Activated naive CD8-positive, alpha-beta T cell treated with anti-CD3 and anti-CD28 coated beads for 36 hours (primary cell): ENCODE measurements at places on chromosomes 6 and 20. TPM values are rescaled to one million over a fixed set of nuclear protein-coding genes. Genes with fewer than 3 reads are reported as not detected.
A peak's percentile ranks its signal among the peaks of the same experiment; 100 is the strongest.

GRCh38 chr6:116369964-116370759 lies 585 bp upstream of the DSE start:
- no peaks in the 10 kb centered on the region for H3K36me3 ChIP-seq
- H3K4me1 ChIP-seq = peaks cover 15% of the 10 kb centered on the region
- peak overlapping the region; percentile 59 for H3K27ac ChIP-seq
- peaks cover 41% of the 10 kb centered on the region for H3K27me3 ChIP-seq
- DNase-seq = no peak

DNA sequence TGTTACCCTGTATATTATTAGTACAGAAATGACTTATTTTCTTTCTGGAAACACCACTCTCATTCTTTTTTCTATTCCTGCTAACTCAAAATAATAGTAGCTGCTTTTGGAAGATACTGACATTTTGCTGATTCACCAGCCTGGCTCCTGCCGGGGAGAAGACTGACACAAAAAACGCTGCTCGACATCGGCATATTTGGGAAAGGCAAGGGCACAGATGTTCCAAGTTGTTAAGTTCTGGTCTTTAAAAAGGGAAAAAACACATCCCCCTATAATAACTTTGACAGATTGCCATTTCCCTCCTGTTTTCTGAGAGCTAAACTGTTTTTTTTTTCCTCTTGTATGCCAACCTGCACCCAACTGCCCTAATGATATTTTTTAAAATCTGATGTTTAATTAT lies 55.4 kb downstream of the CTNNBL1 start:
- DNase-seq = no peak
- no peaks in the 10 kb centered on the region for H3K27me3 ChIP-seq
- H3K27ac ChIP-seq = no peak overlapping the region
- H3K4me1 ChIP-seq = peaks cover 16% of the 10 kb centered on the region
- H3K36me3 ChIP-seq = peaks cover 28% of the 10 kb centered on the region

- no peak overlapping the region for H3K4me3 ChIP-seq
- H3K36me3 ChIP-seq = no peaks in the 10 kb centered on the region
- no peak for DNase-seq
- peaks cover 16% of the 10 kb centered on the region for H3K4me1 ChIP-seq
- H3K27me3 ChIP-seq = peaks cover 3% of the 10 kb centered on the region
Measured at GRCh38 chr6:117494694-117495318, 12.3 kb downstream of the DCBLD1 start.

DNA sequence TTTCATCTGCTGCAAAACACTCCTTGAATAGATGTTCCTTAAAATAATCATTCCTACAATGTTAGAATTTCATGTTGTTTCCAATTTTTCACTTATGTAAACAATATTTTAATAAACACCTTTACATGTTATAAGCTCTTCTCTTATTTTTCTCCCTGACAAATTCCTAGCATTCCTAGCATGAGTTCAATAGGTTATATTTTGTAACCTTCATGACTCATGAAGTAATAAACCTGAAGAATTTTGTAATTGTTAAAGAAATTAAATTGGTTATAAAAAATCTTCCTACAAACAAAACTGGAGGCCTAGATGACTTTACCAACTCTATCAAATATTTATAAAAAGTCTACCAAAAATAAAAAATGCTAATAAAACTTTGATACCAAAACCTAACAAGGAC lies 66.3 kb downstream of the NT5E start:
- H3K4me1 ChIP-seq = no peaks in the 10 kb centered on the region
- peaks cover 16% of the 10 kb centered on the region for H3K36me3 ChIP-seq
- H3K27me3 ChIP-seq = no peaks in the 10 kb centered on the region
- no peak overlapping the region for H3K4me3 ChIP-seq

DNA sequence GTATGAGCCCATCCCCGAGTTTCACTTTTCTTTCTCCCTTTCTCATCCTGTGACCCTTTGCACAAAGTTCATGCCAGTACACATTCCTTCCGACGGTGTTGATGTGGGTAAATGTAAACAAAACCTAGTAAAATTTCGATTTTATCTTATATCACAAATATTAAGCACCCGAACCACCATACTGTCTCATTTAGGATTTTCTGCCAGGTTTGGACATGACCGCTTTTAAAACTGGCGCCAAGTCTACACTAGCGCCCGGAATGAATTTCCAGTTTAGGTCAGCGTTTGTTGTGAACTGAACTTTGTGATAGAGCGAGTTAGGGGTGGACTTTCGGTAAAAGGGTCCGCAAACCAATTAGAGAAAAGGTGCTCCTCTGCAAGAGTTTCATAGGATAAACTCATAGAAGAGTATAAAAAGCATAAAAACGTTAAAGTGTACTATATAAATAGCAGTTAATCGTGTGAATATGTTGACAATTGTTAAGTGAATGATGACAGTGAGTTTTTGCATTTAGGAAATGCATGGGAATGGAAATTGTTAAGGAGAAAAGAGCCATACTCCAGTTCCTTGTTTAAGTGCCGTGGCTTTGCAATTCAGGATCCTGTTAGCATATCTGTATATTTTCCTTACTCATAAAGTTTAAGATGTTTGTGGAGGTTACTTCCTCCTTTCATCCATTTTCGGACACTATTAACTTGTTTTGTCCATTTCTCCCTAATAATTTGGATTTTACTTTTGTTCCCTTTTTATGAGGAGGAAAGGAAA lies 937 bp downstream of the AKAP7 start:
- H3K36me3 ChIP-seq = peaks cover 4% of the 10 kb centered on the region
- H3K27ac ChIP-seq = peak overlapping the region; percentile 95
- H3K27me3 ChIP-seq = no peaks in the 10 kb centered on the region
- H3K4me3 ChIP-seq = peak overlapping the region; percentile 91
- no peak for DNase-seq

DNA sequence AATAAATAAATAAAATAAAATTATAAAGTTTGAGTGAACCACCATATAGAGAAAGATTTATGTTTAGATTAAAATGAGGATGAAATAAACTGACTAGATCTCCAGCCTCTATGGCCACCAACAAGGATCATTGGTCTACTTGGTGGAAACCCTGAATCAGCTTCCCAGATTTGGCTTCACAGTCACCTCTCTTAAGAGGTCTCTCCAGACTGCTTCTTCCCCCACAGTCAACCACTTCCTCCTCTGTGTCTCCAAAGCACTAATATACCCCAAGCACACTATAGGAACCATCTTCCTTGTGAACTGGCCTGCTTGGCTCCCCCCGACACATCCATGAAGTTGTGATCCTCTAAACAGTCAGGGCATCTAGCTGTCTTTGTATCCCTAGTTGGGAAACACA lies 529.6 kb upstream of the RNF217 start:
- H3K4me1 ChIP-seq = no peaks in the 10 kb centered on the region
- H3K4me3 ChIP-seq = no peak overlapping the region
- DNase-seq = no peak
- H3K27me3 ChIP-seq = no peaks in the 10 kb centered on the region
- H3K27ac ChIP-seq = no peak overlapping the region

DNA sequence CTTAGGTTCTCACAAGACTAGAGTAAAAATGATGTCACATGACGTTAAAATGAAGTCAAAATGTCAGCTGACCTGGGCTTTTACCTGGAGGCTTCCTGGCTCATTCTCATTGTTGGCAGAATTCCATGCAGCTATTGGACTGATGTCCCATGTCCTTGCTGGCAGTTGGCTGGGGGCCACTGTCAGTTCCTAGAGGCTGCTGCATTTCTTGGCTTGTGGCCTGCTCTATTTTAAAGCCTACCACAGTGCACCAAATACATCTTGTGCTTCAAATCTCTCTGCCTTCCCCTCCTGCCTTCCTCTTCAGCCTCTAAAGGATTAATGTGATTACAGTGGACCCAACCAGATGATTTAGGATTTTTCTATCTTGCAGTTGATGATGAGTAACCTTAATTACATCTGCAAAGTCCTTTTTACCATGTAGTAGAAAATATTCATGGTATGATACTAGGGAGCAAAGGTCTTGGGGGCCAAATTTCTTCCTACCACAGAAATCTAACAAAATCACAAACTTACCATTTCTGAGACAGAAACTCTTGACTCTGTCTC lies 81.9 kb downstream of the FIG4 start:
- peaks cover 16% of the 10 kb centered on the region for H3K36me3 ChIP-seq
- H3K27ac ChIP-seq = no peak overlapping the region
- H3K4me1 ChIP-seq = peaks cover 4% of the 10 kb centered on the region

Gene RAB44
- total RNA-seq = not detected
